ENCODE measurements at places on chromosomes 5 and 9.

DNA sequence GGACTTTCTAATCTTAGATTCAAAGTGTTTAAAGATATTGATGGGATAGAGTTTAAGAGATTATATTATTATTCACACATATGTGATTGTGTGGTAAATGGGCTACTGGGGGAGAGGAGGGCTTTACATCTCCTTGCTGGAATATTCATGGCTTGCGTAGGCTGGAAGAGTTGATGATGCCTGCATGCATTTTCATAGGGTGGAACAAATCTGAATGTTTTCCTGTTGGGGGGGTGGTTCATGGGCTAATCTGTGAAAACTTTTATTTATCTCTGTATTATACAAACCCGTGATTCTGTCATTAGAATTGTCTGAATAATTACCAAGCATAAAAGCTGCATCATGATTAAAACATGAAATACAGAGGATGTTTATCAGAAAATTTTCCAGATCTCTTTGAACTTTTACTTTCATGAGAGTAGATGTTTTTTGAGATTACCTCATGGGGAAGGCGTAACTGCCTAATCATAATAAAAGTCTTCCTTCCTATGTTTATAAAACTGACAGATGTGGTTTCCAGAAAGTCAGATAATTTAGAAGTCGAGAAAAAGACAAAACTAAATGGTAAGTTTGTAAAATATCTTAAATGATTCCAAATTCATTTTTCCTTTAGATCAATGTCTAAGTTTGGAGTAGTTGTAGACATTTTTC, 1185.4 kb upstream of the SEMA6A start:
- no peak for DNase-seq

- DNase-seq, result no peak
Measured at GRCh38 chr5:4215143-4215542, 619.5 kb downstream of the IRX1 start.

GRCh38 chr9:89999534-90000370, 394.9 kb downstream of the GADD45G start:
- DNase-seq, result peak; percentile 57

DNA sequence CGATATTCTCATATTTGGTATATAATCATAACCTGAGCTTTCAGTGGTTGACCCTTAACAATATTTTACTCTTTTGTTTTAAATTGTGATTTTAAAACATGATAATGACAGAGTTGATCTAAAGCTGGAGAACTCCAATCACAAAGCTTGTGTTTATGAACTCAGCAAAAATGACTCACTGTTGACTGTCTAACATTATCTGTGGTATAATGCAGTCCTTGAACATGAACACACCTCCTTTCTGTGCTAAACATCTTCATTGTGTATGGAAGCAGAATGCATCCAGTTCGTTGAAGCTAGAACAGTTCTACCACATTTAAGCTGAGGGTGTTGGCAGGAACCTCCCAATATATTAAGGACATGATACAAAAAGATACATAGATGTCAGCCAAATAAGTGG, 1030.2 kb upstream of the SEMA6A start:
- DNase-seq, result no peak

GRCh38 chr5:53713978-53714666, 153.7 kb downstream of the NDUFS4 start:
- no peak for DNase-seq

DNA sequence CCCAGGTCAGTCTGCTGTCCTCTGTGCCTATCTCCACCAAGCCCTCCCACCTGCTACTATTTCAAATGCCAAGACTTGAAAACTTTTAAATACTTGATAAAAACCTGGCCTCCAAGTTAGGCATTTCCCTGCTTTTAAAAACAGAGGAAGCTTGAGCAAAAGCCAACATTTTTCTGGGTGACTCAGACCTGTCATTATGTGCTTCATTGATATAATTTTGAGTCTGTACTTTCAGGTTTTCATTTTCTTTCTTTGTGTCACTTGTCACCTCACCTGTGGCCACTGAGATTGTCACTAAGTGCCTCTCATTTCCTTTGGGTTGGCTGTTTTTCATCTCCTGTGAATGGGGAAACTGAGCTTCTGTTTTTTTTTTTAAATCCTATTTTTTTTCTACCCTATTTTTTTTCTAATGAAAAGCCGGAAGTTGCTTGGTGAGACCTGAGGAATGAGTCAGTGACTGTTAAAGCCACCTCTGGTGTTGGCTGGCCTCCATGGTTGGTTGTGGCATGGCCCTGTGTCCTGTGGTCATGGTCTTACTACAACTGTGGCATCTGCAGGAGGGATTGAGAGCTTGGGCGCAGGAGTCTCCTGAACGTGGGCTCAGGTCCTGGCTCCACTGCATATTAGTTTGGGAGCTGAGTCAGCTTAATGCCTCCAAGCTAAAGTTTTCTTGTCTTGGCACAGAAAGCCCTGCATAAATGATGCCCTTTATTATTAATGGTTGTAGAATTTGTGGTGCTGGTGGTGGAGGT, 56.7 kb downstream of the ARHGAP26 start:
- no peak for DNase-seq

DNA sequence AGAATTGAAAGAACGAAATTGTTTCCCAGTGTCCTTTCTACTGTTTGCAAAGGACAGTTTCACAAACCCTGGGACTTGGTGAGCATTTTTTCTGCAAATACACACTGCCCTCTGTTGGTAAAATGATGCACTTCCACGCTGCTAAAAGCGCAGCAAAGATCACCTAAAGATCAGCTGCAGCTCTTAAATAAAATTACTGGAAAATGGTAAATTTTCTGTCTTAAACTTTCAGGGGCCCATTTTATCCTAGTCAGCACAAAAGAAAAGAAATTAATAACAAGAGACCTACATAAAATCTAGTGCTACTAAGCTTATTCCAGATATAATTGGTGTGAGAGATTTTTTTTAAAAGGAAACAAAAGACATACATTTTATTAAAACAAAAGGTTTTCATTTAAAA, 566.0 kb downstream of the CAAP1 start:
- no peak for DNase-seq

DNA sequence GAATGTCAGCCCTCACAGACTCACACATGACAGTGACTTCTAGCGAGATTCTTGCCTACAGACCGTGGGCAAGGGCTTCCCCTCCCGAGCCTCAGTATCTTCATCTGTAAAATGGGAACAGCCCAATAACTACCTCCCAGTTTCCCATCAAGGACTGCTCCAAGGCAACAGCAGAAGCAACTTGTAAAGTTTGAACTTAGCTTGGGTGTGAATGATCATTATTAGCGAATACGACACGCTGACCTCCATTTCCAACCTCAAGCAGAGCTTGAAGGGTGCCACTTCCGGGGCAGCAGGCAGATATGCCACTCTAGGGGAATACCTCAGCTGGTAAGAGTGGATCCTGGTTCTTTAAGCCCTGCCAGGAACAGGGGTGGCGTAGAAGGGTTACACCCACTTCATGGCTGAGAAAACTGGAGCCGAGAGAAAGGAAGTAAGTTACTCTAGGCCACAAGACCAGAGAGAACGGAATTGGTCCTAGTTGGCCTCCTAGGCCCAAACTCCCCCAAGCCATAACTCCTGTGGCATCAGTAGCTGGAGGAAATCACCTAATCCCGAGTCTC, 2.0 kb downstream of the RNF44 start:
- no peak for DNase-seq

DNA sequence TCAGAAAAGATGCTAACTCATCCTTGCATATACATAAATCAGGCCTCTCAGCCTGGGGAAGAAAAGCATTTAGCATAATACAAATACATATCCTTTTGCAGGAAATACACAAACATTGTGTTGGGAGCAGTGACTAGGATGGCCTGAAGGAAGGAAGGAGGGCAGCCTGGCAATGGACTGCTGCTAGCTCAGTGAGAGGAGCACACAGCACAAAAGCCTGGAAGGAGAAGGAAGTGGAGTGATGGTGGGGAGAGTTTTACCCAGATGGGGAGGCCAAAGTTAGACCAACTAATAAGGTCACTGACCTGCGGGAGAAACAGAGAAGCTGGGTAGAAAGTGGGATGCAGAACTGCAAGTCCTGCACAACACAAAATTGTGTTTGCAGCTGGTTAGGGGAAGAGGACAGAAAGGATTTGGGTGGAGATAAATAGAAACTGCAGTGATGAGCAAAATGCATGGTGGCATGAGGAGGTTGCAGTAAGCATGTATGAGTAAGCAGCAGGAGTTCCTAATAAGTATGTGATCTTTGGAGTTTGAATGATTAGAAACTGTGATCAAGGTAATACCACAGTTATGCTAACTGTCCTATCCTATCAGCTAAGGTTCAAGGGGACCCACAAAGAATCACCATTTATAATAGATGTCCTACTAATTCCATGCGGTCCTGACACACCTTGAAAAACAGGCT, 39.5 kb downstream of the SEMA6A start:
- DNase-seq, result no peak

GRCh38 chr5:104016646-104017045, 454.1 kb upstream of the NUDT12 start:
- no peak for DNase-seq

DNA sequence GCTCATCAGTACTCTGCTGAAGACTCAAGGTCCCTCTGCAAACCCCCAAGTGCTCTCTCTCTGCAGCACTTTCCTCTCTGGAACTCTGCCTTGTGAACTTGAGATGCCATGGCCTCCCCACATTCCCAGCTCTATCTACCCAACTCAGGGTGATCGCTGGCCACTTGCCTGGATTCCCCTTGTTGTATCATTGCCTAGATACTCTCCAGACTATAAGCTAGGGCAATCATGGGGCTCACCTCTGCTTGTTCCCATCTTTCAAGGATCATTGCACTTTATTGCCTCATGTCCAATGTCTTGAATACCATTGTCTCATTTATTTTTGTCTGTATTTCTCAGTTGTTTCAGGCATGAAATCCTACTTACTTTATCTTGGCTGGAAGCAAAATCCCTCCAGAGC, 144.1 kb downstream of the PLPPR1 start:
- DNase-seq, result no peak

DNA sequence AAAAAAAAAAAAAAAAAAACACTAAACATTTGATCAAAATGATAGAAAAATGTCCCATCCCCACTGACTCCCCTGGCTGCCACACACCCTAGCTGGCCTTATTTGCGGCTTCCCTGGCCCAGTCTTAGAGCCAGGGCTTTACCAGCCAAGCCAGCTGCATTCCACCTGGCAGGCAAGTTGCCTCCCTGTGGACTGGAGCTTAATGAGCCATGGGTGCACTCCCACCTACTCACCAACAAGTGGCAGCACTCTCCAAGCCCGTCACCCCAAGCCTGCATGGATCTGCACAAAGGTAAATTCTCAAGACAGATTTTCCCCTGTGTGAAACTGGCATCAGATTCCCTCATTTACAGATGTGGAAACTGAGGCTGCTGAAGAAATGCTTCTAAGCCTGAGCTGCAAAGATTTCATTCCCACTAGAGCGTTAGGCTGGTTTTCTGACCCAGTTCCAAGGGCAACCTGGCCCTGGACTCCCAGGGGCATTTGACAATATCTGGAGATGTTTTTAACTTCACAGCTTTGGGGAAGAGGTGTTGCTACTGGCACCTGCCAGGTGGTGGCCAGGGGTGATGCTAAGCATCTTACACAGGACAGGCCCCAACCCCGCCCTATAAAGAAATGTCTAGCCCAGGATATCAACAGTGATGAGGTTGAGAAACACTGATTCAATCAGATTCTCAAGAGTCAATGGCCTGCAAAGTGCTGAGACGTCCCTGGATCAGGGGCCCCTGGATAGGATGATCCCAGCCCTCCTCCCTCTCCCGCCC, 21.9 kb upstream of the VDAC1 start:
- peak; percentile 55 for DNase-seq

GRCh38 chr5:86679529-86679928, 61.8 kb downstream of the COX7C start:
- DNase-seq, result no peak

- no peak for DNase-seq
Measured at GRCh38 chr9:93697352-93698139, 121.2 kb downstream of the PHF2 start.

DNA sequence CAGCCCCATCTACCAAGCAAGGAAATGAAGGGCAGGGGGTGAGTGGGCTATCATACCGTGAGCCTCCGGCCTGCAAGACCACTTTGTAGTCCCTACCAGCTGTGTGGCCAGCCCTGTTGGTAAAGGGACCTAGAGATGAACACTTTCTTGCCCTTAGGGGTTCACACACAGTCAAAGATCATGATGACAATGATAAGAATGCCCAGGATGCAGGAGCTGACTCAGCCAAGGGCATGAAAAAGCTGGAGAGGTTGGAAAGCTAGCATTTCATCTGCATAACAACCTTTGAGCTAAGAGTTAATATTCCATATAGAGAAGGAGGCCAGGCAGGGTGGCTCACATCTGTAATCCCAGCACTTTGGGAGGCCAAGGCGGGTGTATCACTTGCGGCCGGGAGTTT, 19.2 kb upstream of the FGFR4 start:
- no peak for DNase-seq

- no peak for DNase-seq
Measured at GRCh38 chr9:134829356-134829937, 51.2 kb upstream of the FCN2 start.

GRCh38 chr9:91945277-91946085, 4.5 kb downstream of the ROR2 start:
- no peak for DNase-seq

DNA sequence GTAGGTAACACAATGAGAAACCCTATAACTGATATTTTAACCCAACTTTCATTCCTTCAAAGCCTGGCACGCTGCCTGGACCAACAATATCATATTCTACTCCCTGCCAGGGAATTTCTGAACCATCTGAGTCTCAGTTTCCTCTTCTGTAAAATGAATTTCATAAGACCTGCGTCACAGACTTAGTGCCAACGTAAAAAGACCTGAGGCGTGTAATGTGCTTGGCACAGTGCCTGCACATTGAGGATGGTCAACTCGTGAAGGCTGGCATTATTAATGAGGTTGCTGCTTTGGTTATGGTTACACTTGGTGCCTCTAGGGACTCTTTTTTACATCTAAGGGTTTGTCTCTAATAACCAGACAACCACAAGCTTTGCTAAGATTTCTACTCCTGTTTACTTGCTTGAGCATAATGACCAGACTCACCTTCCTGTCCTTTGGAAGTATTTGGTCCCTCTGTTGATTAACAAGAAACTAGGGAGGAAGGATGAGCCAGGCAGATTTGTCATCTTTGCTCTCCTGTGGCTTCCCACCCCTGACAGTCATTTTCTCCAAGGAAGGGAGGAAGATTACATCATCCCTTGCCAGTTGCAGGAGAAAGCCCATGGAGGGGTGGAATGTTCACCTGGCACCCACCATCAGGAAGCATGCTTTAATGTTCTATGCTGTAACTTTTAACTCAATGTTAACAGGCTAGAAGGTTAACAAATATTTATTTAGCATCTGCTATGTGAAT, 79.0 kb downstream of the PAPPA start:
- no peak for DNase-seq

- no peak for DNase-seq
Measured at GRCh38 chr5:157473383-157474320, 13.6 kb downstream of the NIPAL4 start.
